Thyroid gland (tissue), 4 donors: ENCODE measurements at places on chromosomes 7 and 10. TPM values are rescaled to one million over a fixed set of nuclear protein-coding genes. Genes with fewer than 3 reads are reported as not detected.

DNA sequence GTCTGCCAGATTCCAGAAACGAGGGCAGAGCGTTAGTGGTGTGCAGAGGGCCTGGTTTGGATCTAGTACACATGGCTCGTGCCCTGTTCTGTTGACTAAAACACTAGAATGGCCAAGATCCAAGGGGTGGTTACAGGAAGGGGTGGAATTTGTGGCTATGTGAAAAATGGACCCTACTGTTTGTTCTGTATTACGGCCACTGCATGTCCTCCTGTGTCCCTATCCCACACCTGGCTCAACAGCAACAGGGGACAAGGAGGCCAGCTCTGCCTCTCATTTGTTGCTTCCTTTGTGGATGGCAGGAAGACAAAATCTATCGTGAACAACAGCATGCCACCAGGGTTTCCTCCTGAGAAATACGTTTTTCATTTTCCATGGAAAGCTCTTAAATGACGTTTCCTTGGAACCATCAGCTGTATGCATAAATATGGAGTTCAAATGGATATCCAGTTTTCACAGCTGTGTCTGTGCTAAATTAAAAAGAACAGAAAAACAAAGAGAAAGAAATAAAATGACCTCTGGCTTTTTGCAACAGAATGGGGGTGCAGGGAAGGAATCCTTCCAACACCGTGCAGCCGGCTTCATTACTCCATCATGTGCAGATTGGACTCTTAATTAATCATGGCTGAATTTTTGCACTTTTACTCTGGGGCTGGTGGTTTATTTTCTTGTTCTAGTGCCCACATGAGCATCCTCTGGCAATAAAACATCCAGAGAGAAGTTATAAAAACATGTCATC, 318.9 kb downstream of the CXCL12 start:
- no peak overlapping the region for H3K4me3 ChIP-seq
- H3K36me3 ChIP-seq = no peaks in the 10 kb centered on the region
- no peak for DNase-seq
- H3K27me3 ChIP-seq = no peaks in the 10 kb centered on the region
- no peaks in the 10 kb centered on the region for H3K4me1 ChIP-seq

DNA sequence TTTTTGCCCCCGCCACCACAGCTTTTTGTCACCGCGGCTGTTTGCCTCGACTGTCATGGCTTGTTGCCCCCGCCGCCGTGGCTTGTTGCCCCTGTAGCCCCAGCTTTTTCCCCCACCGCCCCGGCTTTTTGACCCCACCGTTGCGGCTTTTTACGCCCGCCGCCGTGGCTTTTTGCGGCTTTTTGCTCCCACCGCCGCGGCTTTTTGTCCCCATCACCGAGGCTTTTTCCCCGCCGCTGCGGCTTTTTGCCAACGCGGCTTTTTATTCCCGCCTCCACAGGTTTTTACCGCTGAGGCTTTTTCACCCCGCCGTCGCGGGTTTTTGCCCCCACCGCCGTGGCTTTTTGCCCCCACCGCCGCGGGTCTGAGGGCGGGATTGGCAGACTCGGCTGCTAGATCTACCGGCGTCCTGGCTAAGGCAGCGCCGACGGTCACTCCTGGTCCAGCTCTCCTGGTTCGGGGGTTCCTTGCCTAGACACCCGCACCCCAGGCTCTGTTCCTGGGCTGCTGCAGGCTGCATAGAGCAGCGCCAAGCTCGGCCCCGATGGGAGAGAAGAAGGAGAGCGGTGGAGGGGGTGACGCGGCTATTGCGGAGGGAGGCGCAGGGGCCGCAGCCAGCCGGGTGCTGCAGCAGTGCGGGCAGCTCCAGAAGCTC, 637.7 kb downstream of the ZNF716 start:
- DNase-seq = no peak
- no peak overlapping the region for H3K4me3 ChIP-seq
- H3K4me1 ChIP-seq = no peaks in the 10 kb centered on the region

- no peaks in the 10 kb centered on the region for H3K4me1 ChIP-seq
- H3K27me3 ChIP-seq = no peaks in the 10 kb centered on the region
- no peak overlapping the region for H3K4me3 ChIP-seq
- H3K36me3 ChIP-seq = no peaks in the 10 kb centered on the region
- no peak overlapping the region for H3K27ac ChIP-seq
Measured at GRCh38 chr10:54710918-54711317, 90.1 kb downstream of the PCDH15 start.

DNA sequence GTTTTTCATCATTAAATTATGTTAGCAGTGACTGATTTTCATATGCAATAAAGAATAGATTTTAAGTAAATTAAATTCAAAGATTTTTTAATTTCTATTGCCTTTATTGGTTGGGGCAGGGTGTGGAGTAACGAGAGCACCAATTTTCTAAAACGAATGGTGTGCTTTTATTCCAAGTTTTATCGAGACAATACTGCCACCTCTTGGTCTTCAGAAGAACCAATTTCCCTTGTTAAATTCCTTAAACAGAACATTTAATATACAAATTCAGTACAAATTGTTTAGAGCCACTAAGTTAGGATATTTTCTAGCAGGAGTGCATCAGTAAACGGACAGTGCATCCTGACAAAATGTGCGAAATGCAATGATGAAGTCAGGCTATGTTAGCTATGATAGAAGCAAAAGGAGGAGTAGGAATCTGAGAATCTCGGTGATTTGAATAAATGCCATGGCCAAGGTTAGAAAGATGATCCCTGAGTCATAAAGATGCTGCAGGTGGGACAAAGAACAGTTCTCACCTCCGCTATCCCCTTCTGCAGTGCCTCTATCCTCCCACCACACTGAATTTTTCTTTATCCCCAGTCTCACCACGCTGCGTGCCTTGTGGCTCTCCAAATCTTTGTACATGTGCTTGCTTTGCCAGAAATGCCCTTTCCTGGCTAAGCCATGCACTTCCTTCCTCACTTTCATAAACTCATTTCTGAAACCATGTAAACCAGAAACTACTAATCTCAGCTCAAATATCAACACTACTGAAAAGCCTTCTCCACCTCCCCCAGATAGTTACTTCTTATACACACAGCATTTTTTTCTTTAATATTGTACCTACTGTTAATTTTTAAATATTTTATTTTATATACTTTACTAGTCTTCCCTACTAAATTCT, 31.9 kb upstream of the AGBL3 start:
- H3K4me3 ChIP-seq = no peak overlapping the region
- H3K4me1 ChIP-seq = peaks cover under 1% of the 10 kb centered on the region
- no peak for DNase-seq
- H3K27me3 ChIP-seq = no peaks in the 10 kb centered on the region
- peak overlapping the region; percentile 12 for H3K27ac ChIP-seq

GRCh38 chr10:90167174-90168064, 466.0 kb downstream of the KIF20B start:
- no peak overlapping the region for H3K27ac ChIP-seq
- no peak overlapping the region for H3K4me3 ChIP-seq
- no peaks in the 10 kb centered on the region for H3K27me3 ChIP-seq
- no peak for DNase-seq
- no peaks in the 10 kb centered on the region for H3K4me1 ChIP-seq
- no peaks in the 10 kb centered on the region for H3K36me3 ChIP-seq

- H3K27me3 ChIP-seq = no peaks in the 10 kb centered on the region
- H3K27ac ChIP-seq = no peak overlapping the region
- no peak for DNase-seq
- no peak overlapping the region for H3K4me3 ChIP-seq
Measured at GRCh38 chr7:129343099-129343700, 91.0 kb upstream of the STRIP2 start.

GRCh38 chr10:26269754-26270153, 53.2 kb downstream of the GAD2 start:
- H3K4me1 ChIP-seq = no peaks in the 10 kb centered on the region
- H3K27ac ChIP-seq = no peak overlapping the region
- no peaks in the 10 kb centered on the region for H3K27me3 ChIP-seq
- H3K36me3 ChIP-seq = no peaks in the 10 kb centered on the region

DNA sequence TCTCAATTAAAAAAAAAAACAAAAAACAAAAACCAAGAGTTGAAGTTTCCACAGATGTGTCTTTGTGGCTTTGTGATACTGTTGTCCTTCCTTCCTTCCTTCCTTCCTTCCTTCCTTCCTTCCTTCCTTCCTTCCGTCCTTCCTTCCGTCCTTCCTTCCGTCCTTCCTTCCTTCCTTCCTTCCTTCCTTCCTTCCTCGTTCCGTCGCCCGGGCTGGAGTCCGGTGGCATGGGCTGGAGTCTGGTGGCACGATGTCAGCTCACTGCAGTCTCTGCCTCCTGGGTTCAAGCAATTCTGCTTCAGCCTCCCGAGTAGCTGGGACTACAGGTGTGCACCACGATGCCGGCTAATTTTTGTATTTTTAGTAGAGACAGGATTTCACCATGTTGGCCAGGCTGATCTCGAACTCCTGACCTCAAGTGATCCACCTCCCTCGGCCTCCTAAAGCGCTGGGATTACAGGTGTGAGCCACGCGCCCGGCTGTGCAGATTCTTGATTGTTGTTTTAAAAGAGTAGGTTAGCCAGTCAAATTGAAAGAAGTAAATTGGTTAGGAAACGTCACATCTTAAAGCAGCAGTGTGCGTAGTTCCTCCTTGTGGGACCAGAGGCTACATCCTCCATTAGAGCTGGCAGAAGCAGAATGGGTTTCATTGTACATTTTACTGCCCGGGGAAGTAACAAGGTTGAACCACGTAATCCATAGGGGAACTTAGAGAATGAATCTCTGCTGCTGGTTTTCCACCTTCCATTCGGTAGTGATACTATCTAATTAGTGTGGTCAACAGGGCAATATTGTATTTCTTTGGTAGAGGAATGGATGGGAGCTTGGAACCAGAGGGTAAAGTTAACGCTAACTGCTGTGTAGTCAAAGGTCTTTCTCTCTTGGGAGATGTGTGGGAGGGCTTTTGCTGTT, 20.6 kb downstream of the DNAJB6 start:
- no peak for DNase-seq
- no peaks in the 10 kb centered on the region for H3K36me3 ChIP-seq
- no peaks in the 10 kb centered on the region for H3K27me3 ChIP-seq
- H3K4me3 ChIP-seq = no peak overlapping the region
- H3K4me1 ChIP-seq = peaks cover 45% of the 10 kb centered on the region

- no peak overlapping the region for H3K27ac ChIP-seq
- H3K36me3 ChIP-seq = no peaks in the 10 kb centered on the region
- no peak overlapping the region for H3K4me3 ChIP-seq
- no peaks in the 10 kb centered on the region for H3K27me3 ChIP-seq
- peak; percentile 37 for DNase-seq
Measured at GRCh38 chr10:71643904-71644303, 75.7 kb downstream of the C10orf105 start.

- no peak overlapping the region for H3K27ac ChIP-seq
- no peak overlapping the region for H3K4me3 ChIP-seq
- no peaks in the 10 kb centered on the region for H3K27me3 ChIP-seq
- peaks cover 2% of the 10 kb centered on the region for H3K4me1 ChIP-seq
Measured at GRCh38 chr10:7003831-7004395, 406.9 kb downstream of the SFMBT2 start.

DNA sequence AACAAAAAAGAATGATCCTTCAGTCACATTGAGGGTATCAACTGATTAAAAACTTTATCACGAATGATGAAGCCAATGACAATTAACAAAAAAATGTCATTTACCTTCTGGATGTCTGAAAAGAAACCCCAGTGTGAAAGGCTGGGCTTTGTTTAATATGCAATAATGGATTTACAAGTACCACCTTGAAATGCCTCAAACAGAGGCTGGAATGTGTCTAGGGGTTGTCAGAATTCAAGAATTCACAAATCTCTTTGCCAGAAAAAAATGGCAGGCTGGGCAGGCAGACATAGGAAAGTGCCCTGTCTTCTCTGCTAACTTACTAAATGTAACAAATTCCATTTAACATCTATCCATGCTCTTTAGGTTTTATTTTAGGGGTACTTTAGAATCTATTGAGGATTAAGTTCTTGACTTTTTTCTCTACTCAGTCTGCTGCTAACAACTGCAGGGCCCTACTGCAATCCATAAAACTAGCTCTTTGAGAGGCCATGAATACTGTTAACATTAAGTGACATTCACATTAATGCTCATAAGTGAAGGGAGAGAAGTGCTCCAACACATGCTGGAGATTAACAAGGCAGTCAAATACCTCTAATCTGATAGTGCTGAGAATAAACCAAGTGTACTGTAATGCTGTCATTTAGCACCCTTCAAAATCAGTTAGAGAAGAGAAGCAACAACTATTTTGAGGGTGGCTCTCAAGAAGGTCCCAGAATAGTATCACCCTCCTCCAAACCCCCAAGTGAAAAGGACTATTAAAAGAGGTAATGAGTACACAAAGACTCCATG, 43.1 kb upstream of the KCNIP2 start:
- no peaks in the 10 kb centered on the region for H3K36me3 ChIP-seq
- H3K27ac ChIP-seq = no peak overlapping the region

DNA sequence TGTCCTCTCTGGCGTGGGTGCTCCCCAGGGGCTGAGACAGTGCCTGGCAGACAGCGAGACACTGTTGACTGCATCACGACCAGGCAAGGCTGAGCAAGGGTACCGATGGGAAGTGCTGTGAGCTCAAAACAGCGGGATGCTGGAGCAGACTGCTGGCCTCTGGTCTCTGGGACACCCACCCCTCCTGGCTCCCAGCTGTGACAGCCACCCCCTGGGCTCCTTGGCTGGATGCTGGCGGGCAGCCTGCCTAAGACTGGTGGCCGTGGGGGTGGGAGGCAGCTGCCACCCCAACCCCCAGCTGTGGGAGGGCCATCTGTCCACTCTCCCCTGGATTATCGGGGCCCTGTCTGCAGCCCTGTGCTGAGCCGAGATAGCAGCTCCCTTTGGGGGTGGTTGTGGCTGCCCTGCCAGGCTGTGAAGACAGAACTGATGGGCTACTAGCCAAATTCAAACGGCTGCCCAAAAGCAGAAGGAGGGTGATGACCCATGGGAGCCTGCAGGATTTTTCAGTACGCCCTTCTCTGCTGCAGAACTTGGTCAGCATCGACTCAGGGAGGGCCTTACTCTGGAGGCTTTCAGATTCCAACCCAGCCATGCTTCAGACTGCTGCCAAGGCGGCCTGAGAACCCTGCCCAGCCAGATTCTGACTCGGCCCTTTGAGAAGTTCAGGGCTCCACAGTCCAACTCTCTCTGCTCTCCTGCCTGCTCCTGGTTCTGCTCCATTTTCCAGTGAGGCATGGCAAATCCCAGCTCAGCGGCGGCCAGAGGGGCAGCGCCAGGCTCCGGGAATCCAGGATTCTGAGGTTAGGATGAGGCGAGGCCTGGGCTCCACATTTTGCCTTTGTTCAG, 125.3 kb downstream of the NEURL1 start:
- DNase-seq = peak; percentile 70
- H3K27me3 ChIP-seq = no peaks in the 10 kb centered on the region
- no peak overlapping the region for H3K27ac ChIP-seq
- H3K4me1 ChIP-seq = peaks cover 32% of the 10 kb centered on the region

DNA sequence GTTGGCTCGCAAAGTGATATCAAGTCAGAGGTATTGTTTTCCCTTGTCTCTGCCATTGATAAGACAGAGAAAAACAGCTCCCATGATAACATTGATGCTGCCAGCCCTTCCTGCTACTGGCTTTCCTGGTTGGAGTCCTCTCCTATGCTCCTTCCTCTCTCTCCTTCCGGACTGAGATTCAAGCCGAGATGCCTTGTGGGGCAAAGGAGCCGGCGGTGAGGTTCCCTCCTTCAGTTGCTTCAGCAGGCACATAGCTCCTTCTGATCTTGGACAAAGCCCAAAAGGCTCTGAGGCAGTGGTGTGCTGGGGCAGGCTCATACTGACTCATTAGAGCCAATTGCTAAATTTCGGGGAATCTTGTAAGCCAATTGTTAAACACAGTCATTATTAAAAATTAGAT, 8.8 kb upstream of the ZCCHC24 start:
- H3K4me3 ChIP-seq = no peak overlapping the region
- H3K27ac ChIP-seq = no peak overlapping the region
- H3K4me1 ChIP-seq = no peaks in the 10 kb centered on the region
- H3K36me3 ChIP-seq = no peaks in the 10 kb centered on the region
- H3K27me3 ChIP-seq = no peaks in the 10 kb centered on the region

UPP1 gene
- 14.6 TPM for total RNA-seq

PPRC1 gene
- 27.5 TPM for total RNA-seq

TMEM273 gene
- total RNA-seq = 12.6 TPM

PDE6C gene
- not detected for total RNA-seq

SLC18A3 gene
- not detected for total RNA-seq

PPP3CB gene
- total RNA-seq = 45.2 TPM

ANKRD26 gene
- total RNA-seq = 13.1 TPM

CTNNA3 gene
- total RNA-seq = 0.11 TPM

BLNK gene
- total RNA-seq = 35.5 TPM
